ENCODE measurements at places on chromosomes 12 and 14. TPM values are rescaled to one million over a fixed set of nuclear protein-coding genes. Genes with fewer than 3 reads are reported as not detected.
A peak's percentile ranks its signal among the peaks of the same experiment; 100 is the strongest.

Gene ACSM4
- total RNA-seq, result not detected

Gene JKAMP
- total RNA-seq, result 15.6 TPM

GRCh38 chr12:45166056-45166455, 49.8 kb upstream of the ANO6 start:
- no peaks in the 10 kb centered on the region for H3K36me3 ChIP-seq
- no peaks in the 10 kb centered on the region for H3K4me1 ChIP-seq
- H3K27ac ChIP-seq, result no peak overlapping the region
- no peak for DNase-seq
- H3K27me3 ChIP-seq, result peaks cover 14% of the 10 kb centered on the region
- no peak overlapping the region for H3K4me3 ChIP-seq

Gene PMCH
- total RNA-seq, result not detected

Gene APOLD1
- total RNA-seq, result 0.88 TPM

Gene CNTN1
- not detected for total RNA-seq

Gene C1QL4
- total RNA-seq, result not detected

DNA sequence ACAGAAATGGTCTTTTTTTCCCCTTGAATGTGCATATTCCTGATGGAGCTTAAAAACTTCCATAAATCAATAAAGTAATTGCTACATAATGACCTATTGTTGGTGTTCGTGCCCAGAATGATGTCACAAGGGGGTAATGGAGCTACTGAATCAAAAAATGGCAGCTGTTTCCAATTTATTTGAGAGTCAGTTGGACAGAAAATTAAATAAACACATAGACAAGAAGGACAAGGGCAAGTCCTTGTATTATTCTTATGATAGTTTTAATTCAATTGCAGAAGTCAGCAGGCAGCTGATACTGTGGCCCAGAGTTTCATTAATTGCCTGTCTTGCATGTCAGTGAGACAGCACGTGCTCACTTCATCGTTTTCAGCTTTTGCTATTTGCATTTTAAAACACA, 473.5 kb downstream of the ETNK1 start:
- no peaks in the 10 kb centered on the region for H3K4me1 ChIP-seq
- no peaks in the 10 kb centered on the region for H3K27me3 ChIP-seq
- no peaks in the 10 kb centered on the region for H3K36me3 ChIP-seq
- H3K27ac ChIP-seq, result no peak overlapping the region

GRCh38 chr12:15979096-15980092, 68.3 kb downstream of the DERA start:
- DNase-seq, result no peak
- H3K4me3 ChIP-seq, result no peak overlapping the region
- no peak overlapping the region for H3K27ac ChIP-seq
- no peaks in the 10 kb centered on the region for H3K4me1 ChIP-seq
- no peaks in the 10 kb centered on the region for H3K27me3 ChIP-seq
- peaks cover 14% of the 10 kb centered on the region for H3K36me3 ChIP-seq

- no peak overlapping the region for H3K4me3 ChIP-seq
- H3K27me3 ChIP-seq, result no peaks in the 10 kb centered on the region
- peaks cover 19% of the 10 kb centered on the region for H3K36me3 ChIP-seq
- no peak overlapping the region for H3K27ac ChIP-seq
- H3K4me1 ChIP-seq, result no peaks in the 10 kb centered on the region
Observed at GRCh38 chr12:111693818-111694217, 8.0 kb downstream of the ACAD10 start.

GRCh38 chr12:3556716-3557115, 65.7 kb downstream of the PRMT8 start:
- no peak overlapping the region for H3K27ac ChIP-seq
- peaks cover 4% of the 10 kb centered on the region for H3K27me3 ChIP-seq
- no peak for DNase-seq
- H3K4me1 ChIP-seq, result no peaks in the 10 kb centered on the region
- no peak overlapping the region for H3K4me3 ChIP-seq

DNA sequence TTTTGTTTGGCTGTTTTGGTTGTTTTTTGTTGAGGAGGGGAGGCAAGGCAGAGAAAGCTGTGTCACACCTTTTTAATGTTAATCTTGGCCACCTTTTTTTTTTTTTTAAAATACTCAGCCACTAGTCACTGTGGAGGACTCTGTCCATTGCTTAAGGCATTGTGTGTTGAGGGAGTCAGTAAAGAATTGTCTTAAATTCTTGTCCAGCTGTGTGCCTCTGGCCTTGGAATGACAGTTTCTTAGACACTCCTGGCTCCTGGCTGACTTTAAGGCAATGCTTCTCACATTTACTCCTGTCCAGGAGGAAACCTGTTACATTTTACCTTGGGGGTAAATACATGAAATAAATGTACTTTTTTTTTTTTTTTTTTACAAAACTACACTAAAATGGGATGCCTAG, 18.1 kb upstream of the SMCO2 start:
- no peak overlapping the region for H3K27ac ChIP-seq
- no peak overlapping the region for H3K4me3 ChIP-seq
- H3K36me3 ChIP-seq, result no peaks in the 10 kb centered on the region
- H3K4me1 ChIP-seq, result no peaks in the 10 kb centered on the region
- H3K27me3 ChIP-seq, result no peaks in the 10 kb centered on the region

Gene LRTM2
- total RNA-seq, result not detected

GRCh38 chr12:55718624-55719275, 1.4 kb upstream of the RDH5 start:
- H3K27me3 ChIP-seq, result no peaks in the 10 kb centered on the region
- DNase-seq, result no peak
- no peak overlapping the region for H3K4me3 ChIP-seq
- peak overlapping the region; percentile 18 for H3K27ac ChIP-seq
- H3K4me1 ChIP-seq, result peaks cover 28% of the 10 kb centered on the region

Measured in activated naive CD4-positive, alpha-beta T cell treated with anti-CD3 and anti-CD28 coated beads for 36 hours (primary cell).